ENCODE measurements at places on chromosomes 1 and 21.
A peak's percentile ranks its signal among the peaks of the same experiment; 100 is the strongest.

DNA sequence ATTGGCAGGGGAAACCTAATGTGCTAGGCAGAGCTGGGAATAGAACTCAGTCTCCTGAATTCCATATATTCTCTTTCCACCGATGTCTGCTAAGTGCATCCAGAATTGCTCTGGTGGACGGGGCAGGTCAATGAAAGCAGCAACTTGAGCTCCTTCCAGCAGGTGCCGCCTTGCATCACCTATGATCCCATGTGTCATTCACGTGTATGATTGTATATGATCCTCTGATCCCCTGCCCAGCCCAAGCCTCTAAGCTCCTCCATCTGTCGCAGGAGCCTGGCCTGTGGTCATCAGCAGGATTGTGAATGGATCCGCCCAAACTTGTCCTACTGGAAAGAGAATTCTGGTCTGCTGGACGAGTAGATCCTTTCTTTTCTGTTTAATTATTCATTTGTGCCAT, 13.1 kb downstream of the ACTA1 start:
- no peak for DNase-seq

- DNase-seq = no peak
These were observed 26.3 kb upstream of the PTGFR start for GRCh38 chr1:78464449-78464891.

GRCh38 chr1:1182491-1183220, 9.0 kb downstream of the TTLL10 start:
- DNase-seq = no peak

GRCh38 chr1:210883821-210884220, 250.1 kb downstream of the KCNH1 start:
- DNase-seq = no peak

- peak; percentile 29 for DNase-seq
These were observed 26.2 kb downstream of the EXTL2 start for GRCh38 chr1:100868364-100868995.

DNA sequence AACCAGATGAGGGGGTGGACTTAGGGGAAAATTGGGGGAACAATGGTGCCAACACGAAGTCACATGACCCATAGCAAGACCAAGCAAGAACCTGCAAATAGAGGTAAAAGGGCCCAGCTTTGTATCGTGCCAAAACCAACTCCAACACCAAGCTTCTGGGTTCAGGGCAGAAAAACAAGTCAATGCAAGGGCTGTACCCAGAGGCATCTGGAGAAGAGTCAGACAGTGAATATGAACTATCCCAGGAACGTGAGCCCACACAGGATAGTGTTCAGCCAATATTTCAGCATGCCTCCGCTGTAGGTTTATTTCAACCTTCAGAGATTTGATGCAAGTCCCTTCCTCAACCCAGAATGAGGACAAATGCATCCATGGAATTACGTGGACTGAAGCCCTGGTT, 15.0 kb upstream of the ZMYM6 start:
- DNase-seq = no peak

- DNase-seq = no peak
These were observed 76.4 kb upstream of the SLC45A1 start for GRCh38 chr1:8241417-8242014.

GRCh38 chr1:201379733-201380242, 2.3 kb upstream of the TNNT2 start:
- no peak for DNase-seq

DNA sequence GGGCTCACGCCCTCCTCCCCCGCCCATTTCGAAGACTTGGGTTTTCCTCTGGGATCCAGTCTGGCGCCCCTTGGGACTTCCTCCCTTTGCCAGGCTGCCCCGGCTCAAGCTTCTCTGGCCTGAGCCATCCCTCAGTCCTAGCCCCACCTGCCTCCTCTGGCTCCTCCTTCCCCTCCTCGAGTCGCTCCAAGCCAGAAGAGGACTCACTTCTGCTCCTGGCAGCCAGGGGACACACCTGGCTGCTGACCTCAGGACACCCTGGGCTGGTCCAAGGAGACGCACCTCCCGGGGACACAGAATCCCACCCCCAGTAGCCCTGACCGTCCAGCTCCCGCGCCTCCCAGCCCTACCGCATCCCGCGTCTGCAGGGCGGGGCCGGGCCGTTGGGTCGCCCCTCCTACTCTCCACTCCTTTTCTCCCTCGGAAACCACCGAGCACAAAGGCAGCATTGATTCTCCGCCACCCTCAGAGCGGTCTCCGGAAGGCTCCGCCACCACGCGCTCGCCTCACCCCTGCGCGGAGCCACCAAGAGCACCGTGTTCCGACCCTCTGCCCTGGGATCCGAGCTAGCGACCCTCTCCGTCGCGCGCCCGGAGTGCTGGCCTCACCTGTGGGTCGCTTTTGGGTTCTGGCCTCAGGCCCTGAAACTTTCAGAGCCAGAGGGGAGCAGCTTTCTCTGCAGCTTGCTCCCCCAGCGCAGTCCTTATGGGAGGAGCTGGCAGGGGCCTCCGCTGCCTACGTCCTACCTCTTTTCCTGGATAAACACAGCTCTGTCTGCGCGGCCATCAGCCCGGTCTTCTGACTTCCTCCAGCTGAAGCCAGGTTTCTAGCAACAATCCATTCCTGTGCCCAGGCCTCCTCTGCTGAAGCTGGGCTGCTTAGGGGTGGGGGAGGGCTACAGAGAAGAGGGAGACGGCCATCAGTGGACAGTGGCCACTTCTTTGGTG, at the start of gene C2CD4D:
Gene C2CD4D (minus strand): TSS at position 364 of the 947 bp plus-strand sequence. CDS start 831 bp downstream, outside the sequence.
- DNase-seq = peak; percentile 85

DNA sequence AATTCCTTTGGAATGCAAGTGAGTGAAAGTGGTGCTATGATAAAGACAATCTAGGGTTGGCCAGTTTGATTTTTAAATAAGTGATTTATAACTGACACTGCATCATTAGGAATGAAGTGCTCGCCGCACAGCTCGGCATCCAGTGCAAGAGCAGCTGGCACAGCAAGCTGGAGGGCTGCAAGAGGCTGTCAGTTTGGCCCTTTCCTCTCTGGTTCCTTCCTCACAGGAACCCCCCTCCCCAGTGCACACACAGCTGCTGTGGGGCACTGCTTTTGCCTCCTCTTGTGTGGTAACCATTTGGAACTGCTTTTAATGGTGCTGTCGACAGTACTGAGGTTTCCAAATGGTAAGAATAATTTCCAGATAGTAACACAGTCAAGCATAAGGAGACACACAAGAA, 10.4 kb upstream of the BCAR3 start:
- no peak for DNase-seq

- no peak for DNase-seq
These were observed 1.8 kb upstream of the ACBD6 start for GRCh38 chr1:180504186-180504585.

DNA sequence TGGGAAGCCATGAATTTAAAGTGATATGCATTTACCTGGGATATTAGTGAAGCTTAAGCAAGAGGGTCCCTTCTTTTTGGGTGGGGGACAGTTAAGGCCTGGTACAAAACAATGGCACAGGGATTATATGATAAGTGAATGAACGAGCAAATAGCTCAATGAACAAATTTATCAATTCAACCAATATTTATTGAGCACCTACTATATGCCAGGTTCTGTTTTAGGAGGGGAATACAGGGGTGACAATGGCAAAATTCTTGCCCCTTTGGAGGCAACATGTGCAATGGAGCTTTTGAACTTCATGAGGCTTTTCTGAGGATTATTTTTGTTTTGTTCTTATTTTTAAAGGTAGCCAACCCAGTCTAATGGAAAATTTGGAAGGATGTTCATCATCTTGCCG, 68.2 kb downstream of the FOXD2 start:
- DNase-seq = no peak

DNA sequence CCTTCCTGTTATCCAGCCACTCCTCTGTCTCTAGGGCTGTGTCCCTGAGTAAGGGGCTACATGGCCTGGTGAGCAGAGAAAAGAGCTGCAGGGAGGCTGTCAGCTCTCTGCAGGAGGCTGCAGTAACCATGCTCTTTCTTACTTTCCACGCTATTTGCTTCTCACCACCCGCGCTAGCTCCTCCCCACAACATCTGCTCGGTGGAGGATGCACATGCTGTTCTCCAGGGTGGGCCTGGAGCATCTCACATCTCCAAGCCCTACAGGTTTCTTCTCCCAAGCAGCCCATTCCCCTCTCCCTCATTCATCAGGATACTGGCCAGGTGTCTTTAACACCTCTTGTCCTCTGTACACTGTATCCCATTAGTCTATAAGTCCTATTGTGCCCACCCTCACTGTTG, 103.8 kb downstream of the IER5 start:
- no peak for DNase-seq

- DNase-seq = no peak
These were observed 835 bp downstream of the UHMK1 start for GRCh38 chr1:162498496-162498810.

DNA sequence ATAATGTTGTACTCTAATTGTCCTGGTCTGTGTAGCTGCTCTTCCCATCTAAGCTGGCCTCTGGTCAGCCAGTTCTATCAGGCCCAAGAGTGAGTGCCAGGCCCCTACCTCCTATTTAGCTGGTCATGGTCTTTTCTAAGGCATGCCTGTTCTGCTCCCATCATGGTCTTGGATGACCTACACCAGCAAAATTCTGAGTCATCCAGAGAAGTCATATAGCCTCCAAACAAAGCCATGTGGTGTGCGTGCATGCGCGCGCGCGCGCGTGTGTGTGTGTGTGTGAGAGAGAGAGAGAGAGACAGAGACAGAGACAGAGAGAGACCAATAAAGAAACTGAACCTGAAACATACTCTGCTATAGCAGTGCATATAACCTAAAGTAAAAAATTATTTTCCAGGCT, 254.4 kb downstream of the BRINP2 start:
- no peak for DNase-seq

GRCh38 chr1:119220991-119221390, 80.5 kb upstream of the WARS2 start:
- DNase-seq = no peak

- DNase-seq = no peak
These were observed 37.3 kb downstream of the NENF start for GRCh38 chr1:212470059-212470458.

- DNase-seq = no peak
These were observed 130.5 kb downstream of the TOMM20 start for GRCh38 chr1:234997896-234998741.

- DNase-seq = no peak
These were observed 16.5 kb downstream of the TRIT1 start for GRCh38 chr1:39866767-39867166.

- no peak for DNase-seq
These were observed 29.5 kb downstream of the RUNX1 start for GRCh38 chr21:35019631-35020032.

All from NCI-H2081 (cell line).